ENCODE measurements at places on chromosomes 7 and 10. TPM values are rescaled to one million over a fixed set of nuclear protein-coding genes. Genes with fewer than 3 reads are reported as not detected.

SUFU gene
- total RNA-seq = 2.2 TPM

LBX1 gene
- total RNA-seq = not detected

GJC3 gene
- total RNA-seq = not detected

ZCWPW1 gene
- total RNA-seq = 1.4 TPM

GDF10 gene
- 0.12 TPM for total RNA-seq

FAM25A gene
- total RNA-seq = not detected

CCDC172 gene
- not detected for total RNA-seq

FLNC gene
- 286 TPM for total RNA-seq

ECHDC3 gene
- 12.0 TPM for total RNA-seq

MAGI2 gene
- 29.1 TPM for total RNA-seq

TYW1B gene
- total RNA-seq = 2.5 TPM

FOXK1 gene
- 33.6 TPM for total RNA-seq

EBLN1 gene
- not detected for total RNA-seq

EVX1 gene
- total RNA-seq = not detected

FGFR2 gene
- 0.44 TPM for total RNA-seq

KMT2E gene
- total RNA-seq = 113 TPM

NEUROG3 gene
- not detected for total RNA-seq

IL6 gene
- total RNA-seq = 0.55 TPM

VPS50 gene
- total RNA-seq = 39.1 TPM

KMT2C gene
- 29.6 TPM for total RNA-seq

FAM131B gene
- 2.3 TPM for total RNA-seq

PAX4 gene
- total RNA-seq = not detected

GPR26 gene
- not detected for total RNA-seq

TCAF2 gene
- 1.9 TPM for total RNA-seq

MBL2 gene
- total RNA-seq = not detected

HOXA6 gene
- total RNA-seq = 1.7 TPM

TLX1 gene
- not detected for total RNA-seq

PTPRE gene
- 0.22 TPM for total RNA-seq

FAM20C gene
- 35.9 TPM for total RNA-seq

SPDYE6 gene
- total RNA-seq = not detected

PRPS1L1 gene
- not detected for total RNA-seq

RSBN1L gene
- 24.9 TPM for total RNA-seq

All from uterine smooth muscle cell (primary cell).